ENCODE measurements at places on chromosomes 5 and 9.

DNA sequence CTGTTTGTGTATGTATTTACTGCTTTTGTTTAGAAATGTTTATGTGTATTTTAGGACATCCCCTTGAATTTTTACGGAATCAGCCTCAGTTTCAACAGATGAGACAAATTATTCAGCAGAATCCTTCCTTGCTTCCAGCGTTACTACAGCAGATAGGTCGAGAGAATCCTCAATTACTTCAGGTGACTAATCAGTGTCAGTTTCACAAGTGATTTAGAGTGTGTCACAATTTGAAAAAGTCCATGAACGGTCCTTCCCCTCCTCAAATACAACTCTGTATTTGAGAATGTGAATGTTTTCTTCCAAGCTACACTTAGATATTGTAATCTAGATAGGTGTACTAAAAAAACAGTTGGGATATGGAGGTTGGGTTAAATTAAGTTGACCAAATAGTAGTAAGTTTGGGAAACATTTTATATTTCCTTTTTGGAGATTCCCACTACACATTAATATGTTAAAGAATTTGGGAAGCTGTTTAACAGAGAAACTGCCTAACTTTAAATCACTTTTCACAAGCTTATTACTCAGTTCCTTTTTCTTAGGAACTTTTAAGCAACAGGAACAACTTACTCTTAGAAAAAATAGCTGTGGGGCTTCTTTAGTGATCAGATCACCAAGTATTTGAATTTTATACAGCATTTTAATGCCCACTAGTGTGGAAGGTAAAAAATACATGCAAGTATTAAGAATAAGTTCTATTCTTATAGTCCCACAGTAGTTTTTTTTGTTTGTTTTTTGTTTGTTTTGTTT is 40.9 kb downstream of the RAD23B start:
- no peak for DNase-seq

DNA sequence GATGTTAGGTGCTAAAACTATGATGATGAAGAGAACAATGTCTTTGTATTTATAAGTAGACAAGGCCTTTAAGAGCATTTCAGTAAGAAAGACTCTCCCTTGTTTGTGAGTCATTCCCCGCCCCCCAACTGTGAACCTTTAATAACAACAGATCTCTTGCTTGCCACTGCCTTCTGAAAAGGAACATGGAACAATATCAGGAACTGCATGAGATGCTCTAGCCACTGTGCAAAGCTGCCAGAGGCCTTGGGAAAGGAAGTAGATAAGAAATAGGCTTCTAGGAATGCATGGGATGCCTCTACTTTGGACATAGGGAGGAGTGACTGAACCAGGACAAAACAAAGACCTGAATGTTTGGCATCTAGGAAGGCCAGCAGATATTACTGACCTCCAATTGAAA is 296.1 kb upstream of the MPDZ start:
- DNase-seq = no peak

GRCh38 chr5:168883991-168884390 is 304.8 kb upstream of the PANK3 start:
- DNase-seq = no peak

- no peak for DNase-seq
Observed at GRCh38 chr5:62585306-62585705, 6.7 kb downstream of the LRRC70 start.

DNA sequence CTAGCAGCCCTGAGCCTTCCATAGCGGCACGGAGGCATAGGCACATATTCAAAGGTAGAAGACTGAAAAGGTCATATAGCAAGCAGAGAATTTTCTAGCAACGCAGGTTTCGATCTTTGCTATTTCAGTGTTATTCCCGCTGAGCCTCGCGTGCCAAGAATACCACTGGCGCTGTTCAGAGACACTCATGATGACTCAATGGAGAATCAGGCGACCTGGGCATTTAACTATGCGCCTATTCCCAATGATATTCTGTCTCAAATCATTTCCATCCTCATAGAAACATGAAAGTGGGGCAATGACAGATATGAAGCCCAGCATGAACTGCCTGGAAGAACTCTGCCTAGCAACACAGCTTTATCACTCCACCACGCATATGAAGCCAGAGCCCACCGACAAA is 59.9 kb downstream of the EFNA5 start:
- DNase-seq = no peak

GRCh38 chr5:143541943-143542797 is 138.7 kb upstream of the NR3C1 start:
- no peak for DNase-seq

GRCh38 chr5:112339761-112340160 is 79.3 kb downstream of the EPB41L4A start:
- no peak for DNase-seq

GRCh38 chr5:64767959-64768357 is 533 bp downstream of the SREK1IP1 start:
- DNase-seq = no peak

GRCh38 chr5:67431191-67431590 is 234.6 kb upstream of the CD180 start:
- no peak for DNase-seq

DNA sequence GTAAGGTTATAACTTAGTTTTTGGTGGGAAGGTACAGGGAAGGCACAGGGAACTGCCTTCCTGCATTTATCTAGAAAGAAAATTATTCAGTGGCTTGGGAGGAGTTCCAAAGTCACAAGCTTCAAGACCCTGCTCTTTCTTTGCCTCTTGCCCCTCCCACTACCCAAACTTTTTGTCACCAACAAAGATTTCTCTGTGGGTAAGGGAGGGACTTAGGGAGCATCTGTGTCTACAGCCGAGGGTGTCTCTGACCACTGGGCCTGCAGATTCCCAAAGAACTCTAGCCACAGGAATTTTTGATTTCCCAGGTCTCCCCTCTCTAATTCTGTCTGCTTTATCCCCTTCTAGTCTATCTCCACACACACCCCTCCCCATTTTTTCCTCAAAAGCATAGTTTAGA is 2.1 kb downstream of the ECSCR start:
- no peak for DNase-seq

DNA sequence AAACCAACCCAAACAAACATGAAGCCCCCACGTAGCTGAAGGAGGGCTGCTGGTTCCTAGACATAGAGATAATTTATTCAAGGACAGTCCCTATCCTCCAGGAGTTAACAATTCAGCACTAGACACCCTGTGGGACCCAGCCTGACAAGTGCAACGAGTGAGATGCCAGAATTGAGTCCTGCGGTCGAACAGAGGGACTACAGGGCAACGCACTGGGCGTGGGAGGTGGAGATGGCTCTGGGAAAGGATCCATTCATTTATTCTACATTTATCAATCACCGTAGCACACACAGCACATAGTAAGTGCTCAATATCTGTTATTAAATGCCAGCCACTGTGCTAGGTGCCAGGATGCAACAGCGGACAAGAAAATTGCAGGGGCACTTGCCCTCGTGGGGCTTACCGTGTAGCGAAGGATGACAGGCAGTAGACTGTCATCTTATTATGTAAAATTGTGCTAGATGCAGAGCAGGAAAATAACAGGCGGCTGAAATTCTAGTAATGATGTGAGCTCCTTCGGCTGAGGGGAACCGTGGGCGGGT is 855 bp upstream of the ARHGAP26 start:
- no peak for DNase-seq

DNA sequence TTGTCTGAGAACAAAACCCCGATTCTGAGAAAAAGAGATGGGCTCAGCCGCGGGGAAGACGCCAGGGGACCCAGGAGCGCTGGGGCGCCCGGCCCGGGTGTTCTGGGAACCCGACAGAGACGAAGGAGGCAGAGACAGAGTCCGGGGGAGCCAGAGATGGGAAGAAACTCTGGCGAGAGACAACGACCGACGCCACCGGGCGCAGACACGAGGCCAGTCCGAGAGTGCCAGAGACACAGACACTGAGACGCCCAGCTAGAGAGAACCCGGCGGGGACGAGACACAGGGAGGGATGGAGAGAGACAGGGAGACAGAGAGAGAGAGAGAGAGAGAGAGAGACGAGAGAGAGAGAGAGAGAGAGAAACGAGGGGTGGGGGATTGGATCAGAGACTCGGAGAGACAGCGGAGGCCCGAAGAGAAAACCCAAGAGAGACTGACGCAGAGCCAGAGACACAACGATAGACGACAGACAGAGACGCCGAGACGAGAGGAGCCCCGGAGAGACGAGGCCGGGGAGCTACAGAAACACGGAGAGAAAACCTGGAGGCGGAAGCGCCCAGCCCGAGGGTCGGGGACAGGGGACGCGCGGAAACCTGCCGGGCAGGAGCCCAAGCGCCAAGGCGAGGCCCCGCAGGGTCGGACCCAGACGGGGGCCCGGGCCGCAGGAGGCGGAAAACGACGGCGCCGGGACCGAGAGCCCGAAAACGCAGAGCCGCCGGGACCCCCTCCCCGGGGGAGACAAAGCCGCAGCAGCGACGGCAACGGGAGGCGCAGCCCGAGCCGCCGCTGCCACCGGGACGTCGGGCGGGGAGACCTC is 3.3 kb downstream of the NR5A1 start:
- DNase-seq = no peak

GRCh38 chr9:136122425-136123383 is 4.0 kb upstream of the TMEM250 start:
- DNase-seq = no peak
